ENCODE measurements at places on chromosomes 4 and X.

- DNase-seq, result no peak
These were observed 9.6 kb downstream of the GPC4 start for GRCh38 chrX:133405498-133406185.

- DNase-seq, result no peak
These were observed 448.6 kb downstream of the PCDH18 start for GRCh38 chr4:137083571-137084135.

DNA sequence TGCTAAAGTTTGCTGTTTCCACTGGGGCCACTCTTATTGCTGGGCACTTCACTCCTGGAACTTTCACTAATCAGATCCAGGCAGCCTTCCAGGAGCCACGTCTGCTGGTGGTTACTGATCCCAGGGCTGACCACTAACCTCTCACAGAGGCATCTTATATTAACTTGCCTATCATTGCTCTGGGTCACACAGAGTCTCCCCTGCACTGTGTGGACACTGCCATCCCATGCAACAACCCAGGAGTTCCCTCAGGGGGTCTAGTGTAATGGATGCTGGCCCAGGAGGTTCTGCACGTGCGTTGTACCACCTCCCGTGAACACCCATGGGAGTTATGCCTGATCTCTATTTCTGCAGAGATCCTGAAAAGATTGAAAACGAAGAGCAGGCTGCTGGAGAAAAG lies 41.8 kb upstream of the IQSEC2 start:
- DNase-seq, result no peak

DNA sequence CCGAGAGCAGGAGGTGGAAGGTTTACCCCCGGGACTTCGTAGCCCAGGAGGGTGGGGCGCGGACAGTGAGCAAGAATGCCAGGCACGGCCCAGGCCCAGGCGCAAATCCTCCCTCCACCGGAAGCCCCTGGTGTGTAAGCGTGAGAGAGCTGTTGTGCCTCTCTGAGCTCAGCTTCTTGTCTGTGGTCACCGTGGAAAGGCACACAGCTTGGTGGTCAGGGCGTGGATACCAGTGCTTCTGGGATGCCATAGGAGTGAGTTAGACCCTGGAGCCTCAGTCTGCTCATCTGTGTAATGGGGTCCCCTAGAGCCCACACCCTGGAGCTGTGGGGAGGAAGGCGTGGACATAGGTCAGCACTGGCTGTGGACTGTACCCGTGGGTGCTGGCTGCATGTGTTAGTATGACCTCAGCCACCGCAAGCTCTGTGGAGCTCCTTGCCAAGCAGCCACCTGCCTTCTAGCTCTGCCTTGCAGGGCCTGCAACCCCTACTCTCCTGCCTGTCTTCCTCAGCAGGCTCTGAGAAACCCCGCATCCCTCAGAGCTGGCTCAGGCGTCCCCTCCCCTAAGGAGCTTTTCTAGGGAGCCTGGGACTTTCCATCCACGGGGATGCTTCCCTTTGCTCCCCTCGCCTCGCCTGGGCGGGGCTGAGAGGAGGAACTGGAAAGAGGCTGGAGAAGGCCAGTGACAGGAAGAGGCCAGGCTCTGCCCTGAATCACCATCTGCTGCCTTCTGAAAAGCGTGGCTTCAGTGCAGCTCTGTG lies 28.0 kb upstream of the AFAP1 start:
- DNase-seq, result no peak

GRCh38 chr4:22170353-22170752 lies 221.8 kb upstream of the KCNIP4 start:
- no peak for DNase-seq

- no peak for DNase-seq
These were observed 18.3 kb upstream of the PPID start for GRCh38 chr4:158741326-158742021.

DNA sequence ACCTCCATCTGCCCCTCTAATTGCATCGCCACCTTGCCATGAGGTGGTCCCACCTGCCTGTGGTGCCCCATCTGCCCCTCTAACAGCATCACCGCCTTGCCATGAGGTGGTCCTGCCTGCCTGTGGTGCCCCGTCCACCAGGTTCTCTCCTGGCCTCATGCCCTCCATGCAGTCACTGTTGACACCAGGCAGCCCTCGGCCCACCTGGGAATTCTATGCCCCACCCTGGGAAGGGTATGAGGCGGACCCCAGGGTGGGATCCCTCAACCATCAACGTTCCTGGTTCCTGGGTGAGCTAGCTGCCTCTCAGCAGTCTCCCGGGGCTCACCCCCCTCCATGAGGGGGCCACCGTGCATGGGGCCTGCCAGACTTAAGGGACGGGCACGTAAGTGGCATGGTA lies 38.9 kb downstream of the ACOX3 start:
- DNase-seq, result no peak

DNA sequence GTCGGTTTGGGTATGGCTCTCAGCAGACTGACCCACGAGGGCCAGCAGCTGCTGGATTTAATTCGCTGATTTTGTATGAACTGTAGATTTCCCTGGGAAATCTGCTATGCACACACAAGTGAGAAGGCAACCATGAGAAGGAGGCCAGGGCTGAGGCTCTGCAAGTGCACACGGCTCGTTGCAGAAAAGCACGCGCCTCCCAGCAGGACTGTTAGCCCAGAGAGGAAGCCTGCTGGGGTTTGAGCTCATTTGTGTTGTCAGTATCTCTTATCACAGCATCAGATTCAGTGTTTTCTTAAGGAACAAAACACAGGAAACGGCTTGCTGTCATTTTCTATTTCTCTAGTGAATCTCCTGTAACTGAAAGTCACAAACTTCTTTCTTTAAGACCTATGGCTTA lies 296.2 kb upstream of the FAT1 start:
- no peak for DNase-seq

GRCh38 chr4:185513489-185514181 lies 21.7 kb downstream of the PDLIM3 start:
- DNase-seq, result no peak

DNA sequence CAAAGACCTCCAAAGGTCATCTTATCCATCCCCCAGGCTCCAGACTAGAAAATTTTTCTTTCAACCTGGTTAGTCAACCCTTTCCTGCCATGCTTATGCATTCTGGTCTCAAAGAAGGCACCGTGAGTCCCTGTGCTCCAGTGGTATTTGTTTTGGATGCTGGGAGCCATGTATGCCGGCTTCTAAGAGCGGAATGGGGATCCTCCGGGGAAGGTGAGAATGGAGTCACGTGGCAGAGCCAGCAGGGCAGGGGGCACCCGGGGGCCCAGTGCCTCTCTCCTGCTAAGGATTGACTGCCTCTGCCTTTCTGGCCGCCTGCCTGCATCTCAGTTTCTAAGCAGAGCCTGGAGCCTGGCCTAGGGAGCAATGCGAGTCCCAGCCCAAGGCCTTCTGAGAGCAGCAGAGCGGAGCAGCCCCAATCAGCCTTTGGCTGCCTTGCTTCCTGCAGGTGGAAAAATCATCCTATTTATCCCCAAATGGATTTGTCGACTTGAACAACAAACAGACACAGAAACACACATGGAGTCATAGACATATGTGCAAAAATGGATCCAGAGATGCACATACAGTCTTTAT lies 141.0 kb downstream of the PJA1 start:
- no peak for DNase-seq

GRCh38 chrX:150863191-150863590 lies 35.3 kb downstream of the CD99L2 start:
- no peak for DNase-seq

GRCh38 chrX:17744896-17745523 lies 7.7 kb downstream of the SCML1 start:
- DNase-seq, result no peak

DNA sequence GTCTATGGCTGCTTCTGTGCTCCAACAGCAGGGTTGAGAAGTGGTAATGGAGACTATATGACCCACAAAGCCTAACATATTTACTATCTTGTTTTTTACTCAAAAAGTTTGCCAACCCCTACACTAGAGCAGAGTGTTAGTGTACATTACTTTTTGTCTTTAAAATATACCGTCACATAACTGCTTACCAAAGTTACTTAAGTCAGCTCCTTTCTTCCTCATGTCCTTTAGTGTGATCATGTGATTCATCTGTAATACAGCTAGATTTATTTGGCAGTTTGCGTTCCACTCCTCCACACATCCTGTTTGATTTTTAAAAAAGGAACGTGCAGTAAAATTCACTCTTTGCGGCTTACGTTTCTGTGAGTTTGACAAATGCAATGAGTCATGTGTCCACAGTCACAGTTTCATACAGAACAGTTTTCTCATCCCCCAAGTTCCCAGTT lies 162.4 kb upstream of the GPRIN3 start:
- no peak for DNase-seq

- DNase-seq, result no peak
These were observed 10.3 kb upstream of the CXCL2 start for GRCh38 chr4:74109116-74109869.

DNA sequence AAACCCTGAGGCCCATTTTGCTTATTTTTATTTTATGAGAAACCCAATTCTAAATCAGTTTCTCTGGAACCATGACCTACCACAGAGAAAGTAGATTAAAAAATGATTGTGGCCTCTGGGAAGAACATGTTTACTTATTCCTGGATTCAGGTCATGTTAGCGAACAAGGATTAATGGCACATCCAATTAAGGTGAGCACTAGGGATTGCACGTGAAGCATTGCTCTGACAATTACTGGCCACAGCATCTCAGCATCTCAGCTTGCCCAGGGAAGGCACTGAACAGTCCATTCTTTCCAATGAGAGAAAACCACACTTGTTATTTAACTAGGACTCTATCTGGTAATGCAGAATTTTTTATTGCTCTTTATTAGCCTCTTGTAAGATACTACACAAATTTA lies 119.8 kb downstream of the ZNF330 start:
- DNase-seq, result no peak

- no peak for DNase-seq
These were observed 609.9 kb upstream of the CPEB2 start for GRCh38 chr4:14392378-14392777.

- no peak for DNase-seq
These were observed 23.5 kb upstream of the IRAK1 start for GRCh38 chrX:154043003-154043763.

DNA sequence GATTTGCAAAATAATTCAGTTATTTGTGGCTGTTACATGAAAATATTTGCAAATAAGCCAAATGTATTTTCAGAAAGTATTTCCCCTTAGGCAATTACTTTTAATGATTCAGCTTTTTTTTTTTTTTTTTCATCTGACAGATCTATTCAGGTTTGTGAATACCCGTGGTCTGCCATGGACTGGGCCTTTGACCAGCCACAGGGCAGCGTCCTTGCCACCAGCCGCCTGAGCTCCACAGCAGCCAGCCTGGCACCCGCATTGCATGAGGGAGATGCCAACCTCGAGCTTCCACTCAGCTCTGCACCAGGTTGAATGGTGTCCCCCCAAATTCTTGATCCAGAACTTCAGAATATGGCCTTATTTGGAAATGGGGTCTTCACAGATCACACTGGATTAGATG lies 14.7 kb downstream of the TMEM271 start:
- DNase-seq, result no peak

DNA sequence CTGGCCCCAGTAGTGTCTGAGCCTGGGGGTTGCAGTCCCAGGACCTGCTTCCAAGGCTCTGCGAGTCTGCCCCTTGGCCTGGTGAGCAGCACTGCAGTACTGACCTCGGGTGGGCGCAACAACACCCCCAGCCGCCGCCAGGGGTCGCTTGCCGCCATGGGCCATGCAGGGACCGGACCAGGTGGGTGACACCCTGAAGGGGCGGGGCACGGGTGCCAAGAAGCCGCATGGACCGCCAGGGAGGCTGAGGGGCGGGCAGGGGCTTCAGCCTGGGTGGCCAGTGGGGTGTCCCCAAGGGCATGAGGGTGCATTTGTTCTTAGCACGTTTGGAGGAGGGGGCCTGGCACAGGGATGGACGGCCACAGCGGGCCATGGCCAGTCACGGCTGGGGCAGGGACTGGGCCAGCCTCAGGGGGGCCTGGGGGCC lies 25.0 kb downstream of the TACC3 start:
- peak; percentile 75 for DNase-seq

- DNase-seq, result no peak
These were observed 167.6 kb upstream of the ARSJ start for GRCh38 chr4:114146947-114147618.

GRCh38 chr4:22672519-22672918 lies 20.2 kb upstream of the GBA3 start:
- no peak for DNase-seq

GRCh38 chr4:56818797-56819196 lies 2.7 kb downstream of the SPINK2 start:
- no peak for DNase-seq

GRCh38 chrX:46447384-46447783 lies 97.8 kb downstream of the ZNF674 start:
- DNase-seq, result peak; percentile 3

Data from stimulated activated CD8-positive, alpha-beta memory T cell treated with anti-CD3 and anti-CD28 coated beads, Interleukin-15, amount 100 ng/mL, for 24 hours (primary cell).